ENCODE measurements at places on chromosomes 12 and 14.
A peak's percentile ranks its signal among the peaks of the same experiment; 100 is the strongest.

- no peaks in the 10 kb centered on the region for H3K4me1 ChIP-seq
- no peaks in the 10 kb centered on the region for H3K36me3 ChIP-seq
- H3K27ac ChIP-seq, result no peak overlapping the region
- DNase-seq, result no peak
- no peaks in the 10 kb centered on the region for H3K27me3 ChIP-seq
These were observed 101.5 kb upstream of the CCDC91 start for GRCh38 chr12:28088566-28089272.

- no peaks in the 10 kb centered on the region for H3K27me3 ChIP-seq
- no peak for DNase-seq
- no peak overlapping the region for H3K27ac ChIP-seq
- no peak overlapping the region for H3K4me3 ChIP-seq
These were observed 29.7 kb downstream of the LGR5 start for GRCh38 chr12:71469258-71469750.

DNA sequence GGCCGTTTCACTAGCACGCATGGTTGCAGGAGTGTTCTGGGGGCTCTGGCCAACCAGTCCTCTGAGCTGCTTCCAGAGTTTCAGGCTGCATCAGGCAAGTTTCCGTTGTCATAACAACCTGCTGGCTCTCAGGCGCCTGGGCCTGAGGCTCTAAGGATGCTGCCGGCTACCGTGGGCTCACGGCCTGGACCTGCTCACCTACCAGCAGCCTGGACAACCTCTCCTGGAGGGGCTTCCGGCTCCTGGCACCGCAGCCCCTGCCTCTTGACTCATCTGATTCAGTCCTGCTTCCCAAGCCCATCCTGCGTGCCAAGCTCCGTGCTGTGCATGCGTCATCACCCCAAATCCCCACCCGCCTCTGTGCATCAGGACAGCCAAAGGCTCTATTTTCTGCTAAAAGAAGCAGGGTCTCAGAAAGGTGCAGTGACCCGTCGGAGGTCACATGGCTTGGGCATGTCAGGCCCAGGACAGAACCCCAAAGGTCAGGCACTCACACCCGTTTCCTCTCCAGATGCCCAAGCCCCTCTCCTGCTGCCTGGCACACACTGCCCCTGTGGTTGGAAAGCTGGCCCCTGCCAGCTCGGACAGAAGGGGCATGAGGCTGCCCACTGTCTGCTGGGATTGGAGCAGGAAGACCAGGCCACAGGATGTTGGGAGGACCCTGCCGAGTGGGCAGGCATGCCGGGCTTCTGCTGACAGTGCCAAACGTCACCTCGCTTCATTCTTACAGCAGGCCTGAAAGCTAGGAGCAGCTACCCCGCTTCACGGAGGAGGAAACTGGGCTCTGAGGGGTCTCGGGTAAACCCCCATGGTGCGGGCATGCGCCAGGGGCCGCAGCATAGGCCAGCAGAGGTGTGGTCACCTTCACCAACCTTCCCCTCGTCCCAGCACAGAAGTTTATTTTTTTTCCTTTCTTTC is 5.7 kb downstream of the BEGAIN start:
- H3K4me3 ChIP-seq, result no peak overlapping the region
- H3K27ac ChIP-seq, result no peak overlapping the region
- H3K27me3 ChIP-seq, result no peaks in the 10 kb centered on the region
- no peaks in the 10 kb centered on the region for H3K36me3 ChIP-seq
- no peak for DNase-seq

DNA sequence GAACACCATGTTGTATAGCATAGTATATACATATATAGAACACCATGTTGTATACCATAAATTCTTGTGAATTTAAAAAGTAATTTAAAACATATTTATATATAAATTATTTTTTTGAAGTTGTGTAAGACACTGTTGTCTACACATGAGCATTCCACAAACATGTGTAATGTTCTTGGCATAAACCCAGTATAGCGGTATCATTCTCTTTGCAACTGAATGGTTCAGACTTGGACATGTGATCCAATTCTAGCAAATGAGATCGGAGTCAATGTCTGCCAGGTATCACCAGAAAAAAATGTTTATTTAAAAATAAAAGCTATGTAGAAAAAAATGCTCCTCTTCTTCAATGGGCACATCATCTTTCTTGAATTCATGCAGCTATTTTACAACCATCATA is 33.9 kb downstream of the CEP290 start:
- no peak for DNase-seq
- peaks cover 4% of the 10 kb centered on the region for H3K36me3 ChIP-seq
- no peak overlapping the region for H3K27ac ChIP-seq
- no peaks in the 10 kb centered on the region for H3K4me1 ChIP-seq
- no peaks in the 10 kb centered on the region for H3K27me3 ChIP-seq

DNA sequence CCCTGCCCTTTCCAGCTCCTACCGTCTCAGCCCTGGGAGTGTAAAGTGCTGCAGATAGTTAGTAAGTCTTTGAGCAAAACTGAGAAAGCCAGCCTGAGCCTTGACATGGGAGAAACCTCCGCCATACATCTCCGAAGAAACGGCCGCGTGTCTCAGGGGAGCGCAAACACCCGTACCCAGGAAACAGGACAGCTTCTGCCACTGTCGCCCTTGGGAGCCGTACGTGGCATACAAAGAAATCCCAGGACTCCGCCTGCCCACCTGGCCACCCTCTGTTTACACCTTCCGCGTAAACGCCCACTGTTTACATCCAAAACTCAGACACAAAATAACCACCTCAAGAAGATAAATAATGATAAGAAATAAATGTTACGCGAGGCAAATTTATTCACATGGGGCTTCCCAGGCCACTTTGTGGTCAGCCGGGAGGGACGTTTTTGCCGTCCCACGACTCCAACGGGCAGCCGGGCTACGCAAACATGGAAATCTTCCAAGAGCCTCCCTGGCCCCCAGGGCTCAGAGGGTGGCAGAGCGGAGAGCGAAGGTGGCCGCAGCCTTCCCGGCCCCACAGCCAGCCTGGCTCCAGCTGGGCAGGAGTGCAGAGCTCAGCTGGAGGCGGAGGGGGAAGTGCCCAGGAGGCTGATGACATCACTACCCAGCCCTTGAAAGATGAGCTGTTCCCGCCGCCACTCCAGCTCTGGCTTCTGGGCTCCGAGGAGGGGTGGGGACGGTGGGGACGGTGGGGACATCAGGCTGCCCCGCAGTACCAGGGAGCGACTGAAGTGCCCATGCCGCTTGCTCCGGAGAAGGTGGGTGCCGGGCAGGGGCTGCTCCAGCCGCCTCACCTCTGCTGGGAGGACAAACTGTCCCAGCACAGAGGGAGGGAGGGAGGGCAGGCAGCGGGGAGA is at the start of gene BDKRB2:
TSS of gene BDKRB2 (plus strand) at position 689 of the 908 bp plus-strand sequence. CDS start 32,269 bp downstream, outside the sequence.
- no peaks in the 10 kb centered on the region for H3K27me3 ChIP-seq
- peak; percentile 89 for DNase-seq
- peaks cover 20% of the 10 kb centered on the region for H3K4me1 ChIP-seq
- H3K4me3 ChIP-seq, result peak within 1 kb of the TSS; percentile 50
- H3K36me3 ChIP-seq, result no peaks in the 10 kb centered on the region

GRCh38 chr14:30751646-30752416 is 122.5 kb upstream of the COCH start:
- no peaks in the 10 kb centered on the region for H3K27me3 ChIP-seq
- no peaks in the 10 kb centered on the region for H3K4me1 ChIP-seq
- no peaks in the 10 kb centered on the region for H3K36me3 ChIP-seq

GRCh38 chr14:92585981-92586937 is 72.7 kb downstream of the RIN3 start:
- no peaks in the 10 kb centered on the region for H3K36me3 ChIP-seq
- H3K4me3 ChIP-seq, result no peak overlapping the region
- no peak for DNase-seq

GRCh38 chr14:45089813-45090212 is 5.9 kb downstream of the PRPF39 start:
- H3K27me3 ChIP-seq, result no peaks in the 10 kb centered on the region
- H3K4me3 ChIP-seq, result no peak overlapping the region
- no peak for DNase-seq
- H3K4me1 ChIP-seq, result peaks cover 36% of the 10 kb centered on the region
- no peak overlapping the region for H3K27ac ChIP-seq
- H3K36me3 ChIP-seq, result no peaks in the 10 kb centered on the region

DNA sequence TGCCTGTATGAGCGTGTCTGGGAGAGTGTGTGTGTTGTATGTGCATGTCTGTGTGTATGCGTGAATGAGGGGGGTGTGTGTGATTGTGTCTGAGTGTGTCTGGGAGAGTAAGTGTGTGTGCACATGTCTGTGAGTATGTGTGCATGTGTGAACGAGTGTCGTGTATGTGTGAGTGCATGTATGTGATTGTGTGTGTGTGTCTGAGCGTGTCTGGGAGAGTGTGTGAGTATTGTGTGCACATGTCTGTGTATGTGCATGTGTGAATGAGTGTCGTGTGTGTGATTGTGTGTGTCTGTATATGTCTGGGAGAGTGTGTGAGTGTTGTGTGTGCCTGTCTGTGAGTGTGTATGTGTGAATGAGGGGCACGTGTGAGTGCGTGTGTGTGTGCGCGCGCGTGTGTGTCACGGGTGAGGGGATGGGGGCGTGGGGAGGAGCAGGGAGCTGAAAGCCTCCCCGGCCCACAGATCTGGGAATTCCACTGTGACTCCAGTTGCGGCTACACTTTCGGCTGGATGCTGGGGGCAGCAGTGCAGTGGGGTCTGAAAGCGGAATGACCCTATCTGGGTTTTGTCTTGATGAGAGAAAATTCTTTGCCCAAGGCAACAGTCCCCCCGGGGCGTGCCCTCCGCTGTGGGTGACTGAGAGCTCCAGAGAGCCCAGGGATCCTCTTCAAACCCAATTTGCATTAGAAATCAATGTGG is 138.1 kb upstream of the MED13L start:
- H3K4me3 ChIP-seq, result no peak overlapping the region
- H3K27ac ChIP-seq, result no peak overlapping the region
- H3K27me3 ChIP-seq, result no peaks in the 10 kb centered on the region
- no peaks in the 10 kb centered on the region for H3K4me1 ChIP-seq

All from pancreas (tissue), 10 donors.